GM23248 (cell line): ENCODE measurements at places on chromosomes 6 and 20. TPM values are rescaled to one million over a fixed set of nuclear protein-coding genes. Genes with fewer than 3 reads are reported as not detected.

DNA sequence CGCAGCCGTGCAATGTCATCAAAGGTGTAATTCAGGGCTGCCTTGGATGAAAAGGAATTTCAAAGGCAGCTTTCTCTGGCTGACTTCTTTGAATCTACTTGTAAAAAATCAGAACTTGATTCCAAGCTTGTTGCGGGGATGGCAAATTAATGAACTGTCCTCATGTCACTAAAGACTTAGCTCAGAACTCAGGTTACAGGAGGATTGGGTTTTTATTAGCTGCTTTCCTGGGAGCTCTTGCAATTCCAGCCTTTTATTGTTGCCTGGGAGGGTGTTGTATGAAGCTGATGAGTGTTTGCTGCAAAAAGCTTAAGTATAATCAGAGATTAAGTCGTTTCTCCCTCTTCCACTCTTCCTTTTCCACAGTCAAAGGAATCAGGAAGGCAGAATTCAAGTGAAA, 113.0 kb upstream of the CDH4 start:
- no peak for DNase-seq

The C20orf204 gene
- 0.09 and 0.14 TPM in 2 replicates for polyA plus RNA-seq

DNA sequence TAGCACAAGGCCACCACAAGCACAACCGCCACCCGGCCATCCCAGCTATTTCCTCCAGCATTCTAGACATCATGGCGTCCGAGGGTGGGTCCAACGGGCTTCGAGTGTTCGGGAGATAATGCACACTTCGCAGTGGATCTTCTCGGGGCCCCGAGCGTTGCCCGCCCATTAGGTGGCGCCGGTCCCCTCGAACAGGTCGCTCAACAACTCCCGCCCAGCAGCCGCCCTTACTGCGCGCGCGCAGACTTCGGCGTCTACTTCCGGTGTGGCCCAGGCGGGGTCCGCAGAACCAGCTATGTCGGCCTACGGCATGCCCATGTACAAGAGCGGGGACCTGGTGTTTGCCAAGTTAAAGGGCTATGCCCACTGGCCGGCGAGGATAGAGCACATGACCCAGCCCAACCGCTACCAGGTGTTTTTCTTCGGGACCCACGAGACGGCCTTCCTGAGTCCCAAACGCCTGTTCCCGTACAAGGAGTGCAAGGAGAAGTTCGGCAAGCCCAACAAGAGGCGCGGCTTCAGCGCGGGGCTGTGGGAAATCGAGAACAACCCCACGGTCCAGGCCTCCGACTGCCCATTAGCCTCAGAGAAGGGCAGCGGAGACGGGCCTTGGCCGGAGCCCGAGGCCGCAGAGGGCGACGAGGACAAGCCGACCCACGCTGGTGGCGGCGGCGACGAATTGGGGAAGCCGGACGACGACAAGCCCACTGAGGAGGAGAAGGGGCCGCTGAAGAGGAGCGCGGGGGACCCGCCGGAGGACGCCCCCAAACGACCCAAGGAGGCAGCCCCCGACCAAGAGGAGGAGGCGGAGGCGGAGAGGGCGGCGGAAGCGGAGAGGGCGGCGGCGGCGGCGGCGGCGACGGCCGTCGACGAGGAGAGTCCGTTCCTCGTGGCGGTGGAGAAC, at the start of gene HDGFL1:
HDGFL1 (plus strand) TSS at position 286 of the 904 bp plus-strand sequence; CDS start at position 296, 10 bp downstream.
- DNase-seq = no peak

DNA sequence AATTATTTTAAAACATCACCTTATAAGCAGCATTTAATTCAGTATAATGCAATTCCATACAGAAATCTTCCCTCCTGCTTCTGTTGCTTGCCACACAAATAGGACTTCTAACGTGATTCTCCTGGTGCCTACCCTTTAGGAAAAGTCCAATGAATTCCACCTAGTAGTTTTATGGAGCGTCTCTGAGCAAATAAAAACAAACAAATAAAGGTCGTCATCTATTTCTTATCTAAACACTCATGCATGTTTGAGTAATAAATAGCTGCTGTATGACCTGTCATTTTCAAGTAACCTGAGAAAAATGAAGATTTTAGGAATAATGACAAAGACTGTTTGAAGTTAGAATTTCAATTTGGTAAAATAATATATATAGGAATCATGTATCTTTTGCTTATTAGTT, 102.7 kb downstream of the BMP5 start:
- DNase-seq = no peak

- DNase-seq = peak; percentile 35
Observed at GRCh38 chr6:125154761-125155135, 1.2 kb downstream of the TPD52L1 start.

The OR2H1 gene
- polyA plus RNA-seq = not detected in 2 replicates

DNA sequence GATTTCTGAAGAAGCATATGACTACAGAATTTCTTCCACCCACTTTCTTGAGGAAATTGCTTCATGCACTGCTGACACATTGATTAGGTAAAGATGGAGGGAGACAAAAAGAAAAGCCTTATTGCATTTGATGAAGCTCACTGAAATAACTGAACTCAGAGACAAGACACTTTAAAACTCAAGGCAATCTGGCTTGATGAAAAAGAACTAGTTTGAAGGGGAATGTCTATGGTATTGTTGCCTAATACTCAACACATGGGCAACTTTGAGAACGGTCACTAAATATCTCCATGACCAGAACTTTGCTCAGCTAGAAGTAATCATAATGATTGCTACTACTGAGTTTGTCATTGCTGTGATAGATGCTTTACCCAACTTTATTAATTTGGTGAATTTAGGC, 38.1 kb downstream of the HTR1B start:
- peak; percentile 30 for DNase-seq

DNA sequence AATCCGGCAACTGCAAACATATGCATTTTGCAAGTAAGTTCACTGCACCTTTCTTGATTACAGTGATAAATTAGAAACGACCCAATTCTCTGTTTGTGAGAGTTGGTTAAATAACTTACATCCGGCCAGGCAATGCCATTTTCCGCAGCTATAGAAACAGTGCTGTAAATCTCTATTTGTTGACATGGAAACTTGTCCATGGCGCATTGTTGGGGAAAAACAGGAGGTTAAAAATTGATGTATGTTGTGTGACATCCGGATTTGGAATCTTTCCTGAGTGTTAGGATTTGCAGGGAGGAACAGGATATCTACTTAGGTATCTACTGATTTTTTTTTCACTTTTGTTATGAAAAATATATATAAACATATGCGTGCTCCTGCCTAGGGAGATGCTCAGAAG, 66.5 kb downstream of the DLGAP4 start:
- DNase-seq = no peak

DNA sequence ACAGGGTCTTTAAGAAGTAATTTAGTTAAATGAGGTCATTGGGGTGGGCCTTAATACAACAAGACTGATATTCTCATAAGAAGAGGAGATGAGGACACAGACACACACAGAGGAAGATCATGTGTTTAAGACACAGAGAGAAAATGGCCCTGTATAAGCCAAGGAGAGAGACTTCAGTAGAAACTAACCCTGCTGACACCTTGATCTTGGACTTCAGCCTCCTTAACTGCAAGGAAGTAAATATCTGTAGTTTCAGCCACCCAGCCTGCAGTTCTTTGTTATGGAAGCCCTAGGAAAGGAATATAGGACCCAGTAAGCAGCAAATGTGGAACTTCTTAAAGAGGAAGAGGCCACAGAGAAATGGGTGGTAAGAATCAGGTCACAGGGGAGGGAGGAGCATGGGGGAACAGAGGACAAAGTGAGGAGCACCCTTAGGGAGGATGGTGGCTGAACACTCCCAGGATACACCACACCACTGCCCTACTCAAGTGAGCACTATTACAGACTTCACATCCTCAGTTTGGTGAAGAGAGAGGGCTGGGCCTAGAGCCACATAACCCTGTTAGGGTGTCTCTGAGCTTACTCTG, 762 bp downstream of the SIRPB1 start:
- no peak for DNase-seq

The FAM162B gene
- polyA plus RNA-seq = not detected in 2 replicates

GRCh38 chr20:38216746-38217595, 43.6 kb downstream of the KIAA1755 start:
- peak; percentile 19 for DNase-seq

The SPTLC3 gene
- polyA plus RNA-seq = 1.4 and 2.5 TPM in 2 replicates
